Endothelial cell (in vitro differentiated cells): ENCODE measurements at places on chromosomes 6 and 20.

- no peak for DNase-seq
Measured at GRCh38 chr6:42742116-42742894, 3.6 kb downstream of the TBCC start.

DNA sequence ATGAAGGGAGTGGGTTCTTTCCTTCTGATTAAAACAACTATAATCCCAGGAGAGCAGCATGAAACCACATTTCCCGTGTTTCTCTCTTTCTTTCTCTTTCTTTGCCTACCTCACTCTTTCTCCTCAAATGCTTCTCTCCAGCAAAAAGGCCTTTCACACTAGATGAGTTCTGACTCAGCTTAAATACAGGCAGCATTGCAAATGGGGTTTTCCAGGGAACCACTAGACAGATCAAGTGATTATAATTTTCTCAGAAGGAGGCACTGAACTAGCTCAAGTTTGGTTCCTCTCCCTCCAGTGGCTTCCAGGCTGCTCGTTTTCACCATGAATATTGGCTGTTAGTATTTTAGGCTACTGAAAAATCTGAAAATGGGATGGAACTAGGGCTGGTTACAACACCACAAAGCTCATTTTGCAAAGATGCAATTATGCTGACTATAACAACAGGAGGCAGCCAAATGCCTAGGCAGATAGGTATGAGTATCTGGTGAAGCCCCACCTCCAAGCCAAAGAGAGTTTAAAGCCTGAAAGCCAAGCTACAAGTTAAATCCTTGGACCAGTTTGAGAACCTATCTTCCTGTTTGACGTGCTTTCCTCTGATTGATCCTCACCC, 260.0 kb downstream of the MMUT start:
- DNase-seq: no peak

DNA sequence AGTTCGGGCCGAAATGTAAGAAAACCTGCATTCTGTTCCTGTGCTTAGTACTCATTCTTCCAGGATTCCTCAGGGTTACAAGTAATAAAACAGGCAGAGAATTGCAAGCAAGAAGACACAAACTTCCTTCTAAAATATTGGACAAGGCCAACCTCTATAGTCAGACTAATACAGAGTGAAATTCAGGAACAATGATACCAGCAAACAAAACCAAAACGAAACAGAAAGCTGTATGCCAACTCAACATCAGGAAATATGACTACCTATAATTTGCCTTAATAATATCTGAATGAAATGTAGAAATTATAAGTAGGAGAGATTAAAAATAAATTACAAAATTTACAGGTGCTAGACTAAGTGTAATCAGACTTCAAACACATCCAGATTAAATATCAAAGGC, 238.8 kb downstream of the HIVEP2 start:
- no peak for DNase-seq

GRCh38 chr20:59622496-59622895, 18.2 kb downstream of the PHACTR3 start:
- DNase-seq: no peak

DNA sequence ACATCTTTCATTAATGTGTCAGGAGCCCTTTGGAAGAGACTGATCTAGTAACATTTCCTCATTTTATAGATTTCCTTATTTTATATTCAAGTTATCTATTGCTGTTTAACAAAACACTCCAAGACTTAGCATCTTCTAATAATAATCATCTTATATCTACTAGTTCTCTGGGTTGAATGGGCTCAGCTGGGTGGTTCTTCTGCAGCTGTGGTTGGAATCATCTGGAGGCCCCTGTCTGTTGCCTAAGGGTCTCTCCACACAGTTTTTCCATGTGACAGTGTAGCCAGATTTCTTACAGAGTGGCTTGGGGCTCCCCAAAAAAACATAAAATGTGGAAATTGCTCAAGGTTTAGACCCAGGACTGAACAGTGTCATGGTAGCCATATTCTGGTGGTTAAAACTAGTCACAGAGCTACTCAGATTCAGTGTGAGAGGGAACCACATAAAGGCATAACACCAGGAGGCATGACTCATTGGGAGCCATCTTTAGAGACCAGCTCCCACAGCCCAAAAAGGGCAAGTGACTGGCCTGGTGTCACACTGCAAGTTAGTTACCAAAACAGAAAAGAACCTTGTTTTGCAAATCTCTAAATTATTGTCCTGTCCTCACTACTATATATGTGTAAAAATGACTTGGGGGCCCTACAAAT, 11.5 kb downstream of the SLC2A10 start:
- DNase-seq: no peak

DNA sequence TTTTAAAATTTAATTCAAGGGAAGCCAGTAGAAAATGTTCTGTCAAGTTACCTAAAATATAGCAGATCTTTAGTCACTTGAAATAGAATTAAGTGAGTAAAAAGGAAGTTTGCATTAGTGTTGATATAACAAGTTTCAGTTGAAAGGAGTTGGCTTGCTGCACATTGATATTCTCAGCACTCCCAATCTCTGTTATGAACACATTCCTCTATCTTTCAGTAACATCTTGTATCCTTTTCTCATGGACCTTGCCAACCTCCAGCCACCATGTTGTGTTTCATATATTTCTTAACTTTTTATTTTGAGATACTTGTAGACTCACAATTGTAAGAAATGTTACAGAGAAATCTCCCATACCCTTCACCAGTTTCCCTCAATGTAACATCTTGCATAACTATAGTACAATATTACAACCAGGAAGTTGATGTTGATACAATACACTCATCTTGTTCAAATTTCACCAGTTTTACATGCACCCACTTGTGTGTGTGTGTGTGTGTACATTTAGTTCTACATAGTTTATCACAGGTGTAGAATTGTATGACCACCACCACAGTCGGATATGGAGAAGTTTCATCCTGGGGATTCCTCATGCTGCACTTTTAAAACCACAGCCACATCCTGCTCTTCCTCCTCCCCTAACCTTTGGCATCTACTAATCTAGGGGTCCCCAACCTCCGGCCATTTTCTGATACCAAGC, 20.2 kb upstream of the PAQR8 start:
- no peak for DNase-seq

DNA sequence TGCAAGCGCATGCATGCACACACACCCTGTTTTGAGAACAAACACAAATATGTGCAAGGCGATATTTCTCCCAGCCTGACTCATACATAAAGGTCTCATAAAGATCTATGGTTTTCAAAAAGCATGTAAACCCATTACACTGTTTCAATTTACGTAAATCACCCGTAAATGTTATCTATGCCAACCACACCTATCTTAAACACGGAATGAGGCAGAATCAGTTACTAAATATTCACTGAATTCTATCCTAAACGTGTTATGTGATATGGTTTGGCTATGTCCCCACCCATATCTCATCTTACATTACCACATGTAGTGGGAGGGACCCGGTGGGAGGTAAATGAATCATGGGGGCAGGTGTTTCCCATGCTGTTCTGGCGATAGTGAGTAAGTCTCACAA, 621.6 kb downstream of the KIF16B start:
- DNase-seq: no peak

GRCh38 chr6:121748376-121748775, 312.9 kb downstream of the GJA1 start:
- no peak for DNase-seq

DNA sequence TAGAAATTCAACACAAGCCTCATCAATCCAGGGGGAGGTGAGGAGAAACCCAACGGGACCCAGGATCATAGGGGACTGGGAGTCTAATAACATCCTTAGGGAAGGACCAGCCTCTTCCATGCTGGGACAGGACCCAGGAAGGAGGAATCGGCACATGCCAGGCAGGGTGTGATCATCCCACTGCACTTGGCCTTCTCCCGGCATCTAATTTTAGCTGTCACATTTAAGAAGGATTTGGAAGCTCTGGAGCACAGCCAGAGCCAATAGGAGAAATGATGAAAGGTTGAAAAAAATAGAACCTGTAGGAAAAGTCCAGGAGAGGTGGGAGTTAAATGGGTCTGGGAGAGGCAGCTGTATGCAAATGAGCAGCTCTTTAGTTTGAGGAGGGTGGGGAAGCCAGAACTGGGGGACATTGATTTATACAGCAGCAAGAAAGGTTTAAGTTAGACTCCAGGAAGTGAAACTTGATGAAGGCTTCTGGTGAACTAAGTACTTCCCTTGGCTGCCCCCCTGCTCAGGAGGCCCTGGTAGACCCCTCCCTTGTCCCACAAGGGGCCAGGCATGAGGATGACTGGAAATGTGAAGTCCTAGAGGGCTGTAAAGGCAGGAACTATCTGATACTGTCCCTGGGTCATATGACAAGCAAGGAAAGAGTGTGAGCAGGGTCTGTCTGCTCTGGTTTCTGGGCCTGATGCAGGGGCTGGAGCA, 260.3 kb downstream of the LRFN2 start:
- no peak for DNase-seq

DNA sequence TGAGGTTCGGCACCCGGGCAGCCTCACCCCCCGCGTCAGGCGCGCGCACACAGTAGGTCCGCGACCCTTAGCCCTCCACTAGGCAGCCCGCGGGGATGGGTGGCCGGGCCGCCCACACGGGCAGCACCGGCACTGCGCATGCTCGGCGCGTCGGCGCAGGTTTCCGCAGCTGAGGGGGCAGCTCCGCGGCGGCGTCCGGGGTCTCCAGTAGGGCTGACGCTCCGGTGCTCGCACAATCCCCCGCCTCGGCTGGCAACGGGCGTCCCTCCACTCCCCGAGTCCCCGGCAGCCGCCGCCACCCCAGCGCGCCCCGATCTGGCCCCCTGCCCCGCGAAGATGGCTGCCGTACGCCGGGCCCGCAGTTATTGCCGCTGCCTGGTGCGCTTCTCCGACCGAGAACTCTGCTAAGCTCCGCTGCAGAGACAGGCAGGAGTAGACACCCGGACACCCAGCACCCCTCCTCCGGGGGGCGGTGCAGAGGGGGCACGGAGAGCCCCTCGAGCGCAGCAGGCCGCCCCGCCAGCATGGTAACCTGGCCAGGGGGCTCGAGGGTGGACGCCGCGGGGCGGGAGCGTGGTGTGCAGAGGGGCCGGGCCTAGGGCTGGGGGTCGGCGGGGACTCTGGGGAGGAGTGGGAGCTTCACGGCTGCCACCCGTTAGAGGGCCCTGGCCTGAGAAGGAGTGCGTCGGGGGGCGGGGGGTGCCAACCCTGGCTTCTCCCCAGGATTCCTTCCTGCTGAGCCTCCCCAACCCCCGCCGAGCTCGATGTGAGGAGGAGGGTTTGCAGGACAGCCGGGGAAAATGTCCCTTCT, at the start of gene FBXO9:
Gene FBXO9 (plus strand): TSS at position 139 of the 811 bp plus-strand sequence. CDS start 386 bp downstream, at position 525.
- peak; percentile 73 for DNase-seq

DNA sequence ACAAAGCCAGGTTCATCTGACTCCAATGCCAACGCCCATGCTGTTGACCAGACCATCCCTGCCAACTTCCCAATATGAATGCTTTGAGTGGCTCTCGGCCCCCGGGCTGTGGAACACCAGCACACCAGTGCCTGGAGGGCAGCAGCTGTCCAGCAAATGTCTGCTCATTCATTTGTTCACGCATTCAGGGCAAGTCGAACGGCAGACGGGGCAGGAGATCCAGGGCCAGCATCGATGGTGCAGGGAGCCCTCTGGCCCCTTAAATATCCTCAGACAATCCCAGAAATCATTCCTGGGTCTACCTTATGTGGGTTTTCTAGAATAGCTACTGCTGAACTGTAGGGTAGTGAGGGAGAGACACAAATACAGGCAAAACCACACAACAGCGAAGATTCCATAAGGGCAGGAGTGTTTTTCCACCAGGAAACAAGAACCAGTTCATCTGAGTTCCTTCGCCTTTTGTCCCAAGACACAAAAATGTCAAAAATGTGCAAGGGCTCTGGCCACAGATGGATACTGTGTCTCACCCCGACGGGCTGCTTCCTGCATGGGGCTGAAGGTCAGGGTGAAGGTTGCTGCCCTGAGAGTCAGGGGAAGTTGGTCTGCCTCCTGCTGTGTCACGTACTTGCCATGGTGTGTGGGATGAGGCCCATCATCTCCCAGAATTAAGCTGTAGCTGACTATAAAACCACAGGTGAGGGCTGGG, 15.5 kb downstream of the RIPOR3 start:
- DNase-seq: no peak

DNA sequence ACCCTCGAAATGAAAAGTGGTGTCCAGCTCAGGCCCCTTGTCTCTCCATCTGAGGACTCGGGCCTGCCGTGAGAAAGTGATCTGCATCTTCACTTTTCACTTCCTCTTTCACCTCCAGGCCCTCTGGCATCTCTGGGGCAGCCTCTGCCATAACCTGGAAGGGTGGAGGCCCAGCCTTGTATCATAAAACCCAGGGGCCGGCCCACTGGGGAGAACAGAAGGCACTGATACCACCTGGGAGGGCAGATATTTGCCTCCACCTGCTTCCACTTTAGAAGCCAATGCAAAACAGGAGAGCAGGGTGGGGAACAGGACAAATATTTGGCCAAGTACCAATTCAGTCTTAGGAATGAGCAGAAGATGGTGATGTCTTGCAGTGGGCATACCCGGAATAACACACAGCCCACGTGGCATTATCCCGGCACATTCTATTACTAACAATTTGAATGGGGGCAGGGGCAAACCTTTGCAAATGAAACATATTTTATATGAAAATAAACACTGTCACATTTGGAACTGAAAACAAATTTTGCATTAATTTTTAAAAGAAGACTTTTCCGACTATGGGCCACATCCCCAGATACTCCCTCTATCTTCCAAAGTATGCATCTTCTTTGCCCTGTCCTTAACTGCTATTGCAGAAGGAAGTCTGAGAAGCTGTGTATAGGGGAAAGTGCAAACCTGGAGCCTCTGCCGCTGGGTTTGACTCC, 69.2 kb upstream of the TBC1D7 start:
- DNase-seq: no peak

DNA sequence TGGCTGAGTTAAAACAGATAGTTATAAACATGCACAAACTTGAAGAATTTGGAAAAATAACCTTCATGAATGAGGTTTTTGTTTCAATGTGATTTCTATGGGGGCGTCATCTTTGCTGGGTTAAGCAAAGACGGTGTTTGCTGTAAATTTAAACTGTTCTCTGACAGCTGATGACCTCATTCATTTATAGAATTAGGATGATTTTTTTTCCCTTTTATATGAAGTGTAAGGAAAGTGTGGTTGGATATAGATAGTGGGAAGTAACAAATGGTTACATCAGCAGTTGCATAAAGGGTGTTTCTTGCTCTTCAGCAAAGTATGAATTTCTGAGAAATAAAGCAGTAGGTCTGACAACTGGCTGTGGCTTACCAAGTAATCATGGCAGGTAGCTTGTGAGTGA, 137.2 kb upstream of the CENPW start:
- no peak for DNase-seq

- DNase-seq: no peak
Measured at GRCh38 chr6:139376604-139377218, 2.3 kb upstream of the CITED2 start.

DNA sequence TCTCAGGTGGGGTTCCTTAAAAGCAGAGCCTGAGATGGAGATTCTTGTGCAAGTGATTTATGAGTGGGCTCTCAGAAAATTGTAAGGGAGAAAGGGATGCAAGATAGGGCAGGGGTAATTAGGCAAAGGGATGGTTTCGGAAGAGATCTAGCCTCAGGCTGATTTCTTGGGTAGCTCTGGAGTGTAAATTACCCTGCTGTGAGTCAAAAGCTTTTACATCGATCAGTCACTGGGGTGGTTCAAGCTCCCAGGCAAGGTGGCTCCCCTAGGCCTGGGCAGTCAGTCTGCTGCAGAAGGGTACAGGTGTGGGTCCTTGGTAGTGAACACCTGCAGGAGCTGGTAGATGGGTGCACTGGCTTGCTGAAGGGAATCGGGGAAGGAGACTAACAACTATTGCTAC, 11.1 kb upstream of the PM20D2 start:
- DNase-seq: no peak
